ENCODE measurements at places on chromosomes 2 and 18.

GRCh38 chr18:62262061-62262460 is 63.0 kb upstream of the TNFRSF11A start:
- DNase-seq = no peak

GRCh38 chr2:74957886-74958273 is 563 bp upstream of the POLE4 start:
- no peak for DNase-seq

DNA sequence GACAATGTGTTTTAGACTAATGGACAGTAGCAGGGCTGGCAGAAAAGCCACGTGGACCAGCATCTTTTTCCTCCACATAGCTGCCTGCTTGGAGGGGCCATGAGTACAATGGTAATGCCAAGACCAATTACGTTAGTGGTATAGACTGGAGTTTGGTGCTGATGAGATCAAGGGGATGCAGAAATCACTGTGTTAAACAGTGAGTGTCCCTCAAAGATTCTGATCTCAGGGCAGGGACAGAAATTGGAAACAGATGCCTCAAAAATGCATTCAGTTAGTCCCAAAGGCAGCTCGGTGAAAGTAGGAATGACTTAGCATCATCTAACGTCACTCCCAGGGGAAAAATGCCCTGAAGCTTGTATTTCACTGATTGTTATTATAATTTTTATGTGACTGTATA is 72.4 kb downstream of the SLC16A14 start:
- no peak for DNase-seq

DNA sequence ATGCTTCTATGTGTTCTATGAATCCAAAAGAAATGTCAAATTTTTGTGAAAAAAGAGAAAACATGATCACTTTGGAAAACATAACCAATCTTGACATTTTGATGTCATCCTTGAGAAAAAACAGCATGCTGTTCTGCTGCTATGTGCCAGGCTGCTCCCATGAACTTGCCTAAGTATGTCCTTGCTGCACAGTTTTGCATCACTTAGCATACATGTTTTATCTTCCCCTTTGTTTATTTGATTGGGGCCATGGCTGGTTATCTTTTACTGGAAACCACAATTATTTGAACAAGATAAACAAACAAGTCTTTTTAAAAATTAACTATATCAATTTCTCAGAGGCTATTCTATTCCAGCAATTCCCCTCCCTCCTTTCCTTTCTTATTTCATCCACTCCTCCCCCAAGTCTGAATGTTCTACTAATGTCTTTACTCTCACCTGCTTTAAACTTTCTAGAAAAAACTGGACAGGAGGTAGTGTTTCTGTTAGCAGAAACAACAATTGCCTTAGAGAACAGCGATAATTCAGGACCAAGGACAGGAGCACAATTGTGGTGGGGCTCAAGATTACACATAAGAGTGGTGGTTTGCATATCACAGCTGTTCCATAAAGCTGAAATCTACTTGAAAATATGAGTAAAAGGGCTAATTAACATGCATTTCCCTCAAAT is 6.7 kb downstream of the AOX1 start:
- DNase-seq = no peak

- no peak for DNase-seq
Measured at GRCh38 chr2:70523996-70524965, 29.3 kb downstream of the TGFA start.

GRCh38 chr2:33796511-33796910 is 197.4 kb upstream of the FAM98A start:
- DNase-seq = no peak

Data from activated naive CD4-positive, alpha-beta T cell (primary cell).